ENCODE measurements at places on chromosomes 6 and 20.

DNA sequence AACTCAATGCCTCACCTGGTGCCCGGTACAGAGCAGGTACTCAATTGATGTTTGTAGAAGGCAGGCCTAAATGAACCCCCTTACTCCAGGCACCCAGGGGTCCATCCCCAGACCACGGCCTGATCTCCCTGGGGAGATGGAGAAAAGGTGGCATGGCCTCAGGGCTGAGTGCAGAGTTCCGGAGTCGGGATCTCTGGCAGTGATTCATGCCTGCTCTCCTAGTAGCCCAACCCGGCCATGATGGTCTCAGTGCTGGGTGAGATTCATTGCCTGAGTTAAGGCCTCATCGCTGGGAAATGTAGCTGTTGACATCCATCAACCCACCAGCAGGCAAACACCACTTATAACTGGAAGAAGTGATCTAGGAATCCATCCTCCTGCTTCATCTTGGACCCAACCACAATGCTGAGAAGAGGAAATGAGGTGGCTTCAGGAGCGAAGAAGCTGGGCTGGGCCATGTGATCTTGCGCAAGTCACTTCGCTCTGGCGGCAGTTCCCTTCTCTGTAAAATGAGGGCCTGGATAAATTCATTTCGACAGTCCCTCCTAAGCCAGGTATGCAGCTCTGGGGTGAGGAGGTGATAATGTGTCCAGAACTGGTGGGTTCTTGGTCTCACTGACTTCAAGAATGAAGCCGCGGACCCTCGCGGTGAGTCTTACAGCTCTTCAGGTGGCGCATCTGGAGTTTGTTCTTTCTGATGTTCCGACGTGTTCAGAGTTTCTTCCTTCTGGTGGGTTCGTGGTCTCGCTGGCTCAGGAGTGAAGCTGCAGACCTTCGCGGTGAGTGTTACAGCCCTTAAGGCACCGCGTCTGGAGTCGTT lies 24.7 kb downstream of the ETV7 start:
- DNase-seq, result no peak

GRCh38 chr6:45075246-45075645 lies 252.9 kb upstream of the RUNX2 start:
- no peak for DNase-seq

GRCh38 chr6:34947561-34947960 lies 58.5 kb downstream of the ANKS1A start:
- no peak for DNase-seq

- no peak for DNase-seq
Observed at GRCh38 chr20:8265588-8265987, 133.5 kb downstream of the PLCB1 start.

GRCh38 chr20:23090878-23091277 lies 4.8 kb upstream of the CD93 start:
- no peak for DNase-seq

Measured in GM12865 (cell line).